AG04449 (cell line): ENCODE measurements at places on chromosomes 4 and X.

DNA sequence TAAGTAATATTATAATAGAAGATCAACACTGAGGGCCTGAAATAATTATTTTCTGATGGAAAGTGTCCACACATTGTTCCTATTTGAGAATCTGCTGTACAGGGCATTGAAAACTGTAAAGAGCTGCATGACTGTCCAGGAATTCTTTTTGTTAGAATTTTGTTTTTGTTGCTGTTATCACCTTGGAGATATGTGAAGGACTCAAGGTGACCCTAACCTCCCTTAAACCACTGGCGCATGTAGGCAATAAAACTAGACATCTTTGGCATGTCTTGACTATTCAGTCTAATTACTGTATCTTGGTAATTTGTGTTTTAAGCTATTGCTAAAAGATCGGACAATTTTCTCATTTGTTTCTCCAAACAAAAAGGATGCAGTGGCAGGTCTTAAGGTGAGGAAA is 55.5 kb upstream of the SMIM10 start:
- DNase-seq: no peak

GRCh38 chr4:110460074-110460746 is 15.7 kb upstream of the ENPEP start:
- DNase-seq: no peak

- no peak for DNase-seq
These were observed 159.1 kb upstream of the DGKK start for GRCh38 chrX:50629774-50630173.

DNA sequence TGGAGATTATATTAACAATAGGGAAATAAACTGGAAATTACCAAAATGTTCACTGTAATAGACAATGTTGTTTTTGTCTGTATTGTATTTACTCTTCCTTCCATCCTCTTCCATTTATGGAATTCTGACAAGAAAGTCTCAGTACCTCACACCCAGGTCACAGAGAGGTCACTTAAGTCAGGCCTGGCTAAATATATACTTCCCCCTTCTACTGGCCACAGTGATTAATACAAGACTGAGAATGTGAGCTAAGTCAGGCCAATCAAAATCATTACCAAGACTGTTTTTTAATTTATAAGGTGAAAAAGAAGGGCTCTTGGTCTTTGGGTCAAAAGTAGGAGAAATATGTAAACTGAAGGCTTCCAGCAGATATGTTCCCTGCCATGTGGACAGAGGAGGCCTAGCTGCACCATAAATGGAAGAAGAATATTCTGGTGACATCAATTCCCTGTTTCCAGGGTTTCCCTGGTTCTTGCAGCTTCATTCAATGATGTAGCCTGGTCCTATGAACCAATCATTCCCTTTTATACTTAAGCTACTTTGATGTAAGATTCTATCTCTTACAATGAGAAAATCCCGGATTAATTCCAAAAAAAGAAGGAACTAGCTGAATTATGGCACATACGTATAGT is 64.3 kb downstream of the LRBA start:
- DNase-seq: no peak

GRCh38 chr4:152771741-152772533 is 7.6 kb downstream of the TIGD4 start:
- no peak for DNase-seq

- DNase-seq: no peak
These were observed 5.8 kb downstream of the CCKAR start for GRCh38 chr4:26484516-26484915.

DNA sequence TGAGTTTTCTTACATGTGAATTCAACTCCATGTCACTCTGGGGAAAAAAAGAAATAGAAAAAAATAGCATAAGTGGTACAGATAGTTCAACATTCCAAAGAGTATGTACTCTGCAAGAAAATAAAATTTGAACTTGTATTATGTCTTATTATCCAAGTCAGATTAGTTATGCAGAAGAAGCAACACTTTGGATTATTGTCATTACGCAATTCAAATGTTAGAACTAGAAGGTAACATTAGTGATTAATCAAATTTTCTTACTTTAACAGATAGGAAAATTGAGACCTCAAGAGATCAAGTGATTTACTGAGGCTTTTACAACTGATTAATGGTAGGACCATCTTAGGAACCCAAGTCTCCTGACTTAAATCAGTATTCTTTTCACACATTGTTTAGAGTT is 159.1 kb downstream of the STIM2 start:
- DNase-seq: no peak

DNA sequence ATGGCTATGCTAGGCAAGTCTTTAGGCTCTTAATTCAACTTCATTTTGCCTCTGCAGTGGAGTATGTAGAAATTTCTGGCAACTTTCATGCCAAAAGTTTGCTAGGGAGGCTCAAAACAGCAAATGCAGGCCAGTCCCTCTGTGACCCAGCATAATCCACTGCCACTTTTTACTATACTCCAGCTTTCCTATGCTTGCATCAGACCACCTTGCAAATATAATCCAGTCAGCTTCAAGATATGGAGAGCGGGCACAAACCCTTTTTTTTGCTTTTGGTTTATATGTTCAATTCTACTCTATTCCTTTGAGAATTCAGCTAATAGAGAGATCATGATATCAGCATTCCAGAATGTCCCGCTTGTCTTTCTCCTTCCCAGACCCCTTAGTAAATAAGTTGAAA is 192.0 kb upstream of the PABPC4L start:
- DNase-seq: no peak

DNA sequence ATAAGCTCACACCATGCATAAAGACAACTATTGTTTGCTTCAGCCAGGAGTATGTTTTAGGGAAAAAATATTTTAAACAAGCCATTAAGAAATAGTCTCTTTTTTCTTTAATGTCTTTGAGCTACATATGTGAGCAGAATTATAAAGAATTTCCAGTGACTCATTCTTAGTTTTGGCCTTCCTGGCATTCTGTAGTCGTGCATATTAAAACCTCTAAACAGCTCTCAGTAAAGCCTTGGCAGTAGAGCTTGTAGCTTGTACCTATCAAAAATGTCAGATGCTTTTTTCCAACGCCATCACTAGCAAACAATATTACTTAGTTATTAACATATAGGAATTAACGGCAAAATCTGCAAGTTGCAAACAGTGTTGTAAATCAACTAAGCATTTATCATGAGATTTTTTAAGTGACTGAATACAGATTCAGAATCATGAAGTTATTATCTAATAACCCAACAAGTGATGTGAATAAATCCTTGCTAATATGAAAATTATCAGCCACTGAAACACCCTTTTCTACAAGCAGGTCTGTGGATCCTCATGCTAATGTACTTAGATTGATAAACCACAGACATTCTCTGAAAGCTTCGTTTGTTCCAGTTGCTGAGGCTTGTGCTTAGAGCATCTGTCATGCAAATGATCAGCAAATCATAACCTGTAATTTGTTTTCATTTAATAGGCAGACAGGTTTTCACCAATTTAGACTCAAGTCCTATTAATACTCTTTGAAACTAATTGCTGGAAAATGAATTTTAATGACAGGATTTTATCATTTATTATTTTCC is 412.0 kb upstream of the ATOH1 start:
- DNase-seq: no peak

DNA sequence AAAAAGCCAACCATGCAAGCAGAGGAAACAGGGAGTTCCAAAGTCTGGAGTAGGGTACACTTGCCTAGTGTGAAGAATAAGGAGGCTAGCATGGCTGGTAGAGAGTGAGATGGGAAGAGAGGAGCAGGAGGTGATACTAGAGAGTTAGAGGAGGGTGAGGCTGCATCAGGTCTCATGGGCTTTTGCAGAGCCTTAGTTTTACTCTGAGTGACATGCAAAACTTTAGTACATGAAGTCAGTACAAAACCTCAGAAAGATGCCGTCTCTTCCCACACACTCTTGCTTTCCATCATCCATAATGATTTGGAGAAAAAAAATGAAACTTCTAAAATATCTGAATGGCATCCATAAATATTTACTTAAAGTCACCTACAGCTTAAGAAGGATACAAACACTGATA is 5.0 kb downstream of the OPRPN start:
- no peak for DNase-seq

DNA sequence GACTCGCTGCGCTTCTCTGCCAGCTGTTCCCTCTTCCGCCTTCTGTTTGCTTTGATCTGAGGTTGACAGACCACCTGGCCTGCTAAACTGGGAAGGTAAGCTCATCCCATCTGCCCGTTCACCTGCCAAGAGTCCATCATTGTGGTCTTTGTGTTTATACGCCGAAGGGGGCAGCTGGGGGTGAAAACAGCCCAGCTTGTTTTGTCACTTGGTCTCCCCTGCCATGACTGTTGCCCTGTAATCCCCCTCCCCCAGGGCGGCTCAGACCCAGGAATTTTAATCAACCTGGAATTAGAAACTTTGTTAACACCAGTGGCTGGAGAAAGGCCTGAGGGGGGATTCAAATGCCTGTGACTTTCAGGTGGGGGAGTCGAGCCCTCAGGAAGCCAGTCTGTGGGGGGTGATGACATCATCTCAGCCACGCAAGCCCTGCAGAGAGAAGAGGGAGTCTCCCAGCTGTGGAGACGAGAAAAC is 333.3 kb downstream of the BCOR start:
- no peak for DNase-seq

DNA sequence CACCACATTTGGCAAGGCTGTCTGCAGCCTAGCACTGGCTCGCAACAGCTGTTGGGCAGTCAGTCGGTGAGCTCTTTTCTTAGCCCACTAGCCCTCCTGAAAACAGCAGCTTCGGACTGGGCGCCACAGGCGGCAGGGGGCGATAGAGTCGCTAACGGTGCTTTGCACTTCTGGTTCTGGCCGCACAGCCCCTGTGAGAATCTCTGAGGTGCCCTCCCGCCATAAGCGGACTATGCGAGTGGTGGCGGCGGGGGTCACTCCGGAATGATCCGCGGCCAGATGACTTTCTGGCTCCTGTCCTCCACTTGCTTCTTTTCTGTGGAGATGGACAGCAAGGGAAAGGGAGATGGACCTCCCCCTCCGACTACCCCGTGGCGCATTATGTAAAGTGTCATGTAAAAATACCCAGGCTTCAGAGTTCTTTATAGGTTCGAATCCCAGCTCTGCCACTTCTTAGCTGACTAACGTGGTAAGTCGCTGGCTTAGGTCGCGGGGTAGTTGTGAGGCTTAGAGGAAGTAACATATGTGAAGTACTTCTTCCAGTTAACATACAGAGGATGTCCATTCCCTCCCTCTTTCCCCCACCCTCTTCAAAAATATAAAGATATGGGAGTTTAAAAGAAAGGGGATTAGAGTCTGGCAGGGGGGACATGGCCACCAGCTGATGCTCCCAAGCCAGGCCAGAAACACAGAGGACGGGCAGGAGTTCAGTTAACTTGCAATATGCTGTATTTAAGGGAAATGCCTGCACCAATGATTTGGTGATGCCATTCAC is 11.0 kb downstream of the ARHGAP36 start:
- DNase-seq: no peak

- DNase-seq: no peak
These were observed 580.2 kb downstream of the MID1IP1 start for GRCh38 chrX:39381422-39381821.

DNA sequence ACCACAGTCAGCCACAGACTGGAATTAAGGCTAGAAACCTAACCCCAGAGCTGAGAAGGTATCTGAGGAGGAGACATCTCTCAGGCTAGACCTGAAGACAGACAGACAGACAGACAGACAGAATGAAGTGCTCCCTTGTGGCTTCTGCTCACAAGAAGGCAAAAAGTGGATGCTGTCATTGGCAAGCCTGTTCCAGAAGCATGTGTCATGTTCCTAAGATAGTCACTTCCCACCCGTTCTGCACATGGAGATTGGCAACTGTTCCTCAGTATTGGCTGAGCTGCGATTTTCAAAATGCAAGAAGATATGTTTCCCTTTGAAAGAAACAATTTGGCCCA is 166.4 kb downstream of the NSUN7 start:
- peak; percentile 67 for DNase-seq

DNA sequence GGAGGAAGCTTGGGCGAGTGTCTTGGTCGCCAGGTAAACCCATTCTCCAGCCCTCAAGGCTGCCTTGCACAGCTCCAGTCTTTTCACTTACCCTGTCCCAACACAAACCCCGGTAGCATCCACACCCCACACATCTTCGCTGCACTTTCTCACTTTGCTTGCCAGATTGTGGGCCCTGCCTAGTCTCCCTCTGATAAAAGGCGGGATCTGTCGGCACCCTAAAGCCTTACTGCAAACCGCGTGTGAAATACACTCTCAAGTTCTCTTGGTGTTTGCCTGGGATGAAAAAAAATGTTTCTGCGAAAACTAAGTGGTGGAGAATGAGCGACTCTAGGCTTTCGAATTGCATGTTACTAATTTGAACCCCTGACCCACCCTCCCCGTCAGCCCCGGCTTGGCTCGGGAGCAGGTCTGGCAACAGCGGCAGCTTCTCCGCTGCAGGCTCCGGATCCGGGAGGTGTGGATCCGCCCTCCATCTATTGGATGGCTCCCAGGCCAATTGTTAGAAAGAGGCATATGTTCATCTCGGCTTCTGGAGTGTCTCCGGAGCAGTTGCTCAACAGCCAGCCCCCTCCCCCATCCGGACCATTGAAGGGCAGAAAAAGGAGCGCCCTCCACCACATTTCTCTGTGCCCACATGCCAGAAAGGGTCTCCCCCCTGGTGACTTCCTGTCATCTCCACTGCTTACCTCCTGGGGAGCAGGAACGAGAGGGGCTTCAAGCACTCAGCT is 3.0 kb upstream of the CITED1 start:
- peak; percentile 4 for DNase-seq

DNA sequence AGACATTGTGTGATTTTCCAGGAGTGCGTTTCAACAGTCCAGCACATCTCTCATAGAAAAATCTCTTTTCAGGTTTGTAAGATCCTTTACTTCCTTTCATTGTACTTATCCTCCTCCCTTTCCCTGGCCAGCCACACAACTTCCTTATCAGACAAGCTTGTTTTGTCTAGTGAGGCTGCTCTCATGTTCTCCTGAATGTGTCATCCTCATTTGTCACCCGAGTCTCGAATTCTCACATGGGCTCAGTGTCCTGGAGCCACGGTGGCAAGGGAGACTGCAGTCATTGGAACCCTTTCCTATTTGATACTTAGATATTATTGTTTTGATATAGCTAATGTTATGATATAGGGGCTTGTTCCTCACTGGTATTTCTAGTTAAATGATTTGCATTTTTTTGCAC is 16.9 kb downstream of the SYNPO2 start:
- DNase-seq: no peak

DNA sequence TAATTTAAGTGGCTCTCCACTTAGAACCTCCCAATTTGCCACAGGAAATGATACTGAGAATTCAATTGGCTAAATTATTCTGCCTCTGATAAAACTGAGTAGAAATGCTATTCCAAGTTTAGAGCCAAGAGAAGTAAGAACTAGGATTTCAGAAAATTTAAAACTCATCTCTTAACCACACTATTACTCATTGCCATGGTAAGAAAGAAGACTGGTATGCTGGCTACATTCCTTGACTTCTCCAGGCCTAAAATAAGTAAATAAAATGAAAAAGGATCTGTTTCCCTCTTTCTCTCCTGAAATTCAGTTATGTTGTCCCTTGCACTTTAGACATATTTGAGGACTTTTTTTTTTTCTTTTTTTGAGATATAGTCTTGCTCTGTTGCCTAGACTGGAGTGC is 23.3 kb downstream of the ZNF280C start:
- peak; percentile 54 for DNase-seq

GRCh38 chrX:80388206-80388605 is 32.0 kb upstream of the TENT5D start:
- DNase-seq: no peak
